T1000 (cell line): ENCODE measurements at places on chromosomes 3 and 15.

- DNase-seq = no peak
These were observed 429.4 kb downstream of the EDEM1 start for GRCh38 chr3:5616873-5617272.

DNA sequence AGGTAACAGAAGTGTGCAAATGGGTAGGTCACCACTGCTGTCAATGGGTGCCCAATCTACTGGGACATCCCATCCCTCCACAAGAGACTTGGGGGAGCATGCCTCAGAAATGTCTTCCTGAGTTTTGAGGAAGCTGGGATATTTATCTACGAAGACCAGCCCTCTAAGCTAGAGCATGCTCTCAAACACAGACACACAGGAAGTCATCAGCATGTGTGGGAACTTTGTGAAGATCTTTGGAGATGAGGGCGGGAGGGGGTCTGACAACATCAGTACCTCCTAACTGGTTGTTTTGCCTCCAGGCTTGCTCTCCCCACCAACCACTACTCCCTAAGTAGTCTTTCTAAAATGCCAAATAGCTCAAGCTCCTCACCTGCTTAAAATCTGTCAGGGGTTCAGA is 3.5 kb upstream of the MEF2A start:
- DNase-seq = no peak

- DNase-seq = no peak
These were observed 7.7 kb downstream of the CXCR6 start for GRCh38 chr3:45950686-45951600.

GRCh38 chr15:45093013-45093412 is 21.0 kb downstream of the DUOX2 start:
- no peak for DNase-seq

- DNase-seq = no peak
These were observed 1.6 kb upstream of the IDH3A start for GRCh38 chr15:78147566-78147965.

DNA sequence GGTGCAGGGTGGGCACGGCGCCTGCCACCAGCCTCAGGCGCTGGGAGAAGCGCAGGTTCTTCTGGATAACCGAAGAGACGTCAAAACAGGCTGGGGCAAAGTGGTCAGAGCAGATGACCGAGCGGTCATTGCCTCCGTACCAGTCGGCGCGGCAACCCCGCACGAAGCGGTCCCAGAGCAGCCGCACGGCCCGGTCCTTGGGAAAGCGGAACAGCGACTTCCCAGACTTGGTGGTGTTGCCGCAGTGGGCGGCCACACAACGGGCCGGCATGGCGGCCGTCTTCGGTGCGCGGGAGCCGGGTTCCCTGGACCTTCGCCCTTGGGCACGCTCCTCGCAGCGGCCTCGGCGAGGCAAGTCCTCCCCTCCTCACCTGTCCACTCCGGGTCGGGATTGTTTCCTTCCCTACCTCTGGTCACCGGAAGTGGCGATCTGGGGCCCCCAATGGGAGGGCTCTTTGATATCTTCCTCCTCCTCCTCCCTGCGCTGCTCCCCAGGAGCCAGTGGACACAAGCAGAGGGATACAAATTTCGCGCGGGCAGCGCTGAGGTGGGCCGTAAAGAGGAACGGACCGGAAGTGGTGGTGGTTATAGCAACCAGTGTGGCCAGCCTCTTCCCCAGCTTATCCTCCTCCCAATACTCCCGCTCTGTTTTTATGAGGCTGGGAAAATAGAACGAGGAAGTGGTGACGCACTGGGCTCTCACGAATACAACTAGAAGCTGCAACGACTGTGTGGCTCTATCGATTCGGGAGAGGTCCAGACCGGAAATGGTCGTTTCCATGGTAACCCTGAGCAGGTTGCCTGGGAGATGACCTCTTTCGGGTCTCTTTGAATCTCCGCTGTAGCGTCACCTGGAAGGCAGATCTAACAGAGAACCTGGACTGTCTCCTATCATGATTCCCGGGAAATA is at the start of the genes LRRC49 and THAP10:
Gene LRRC49, plus strand, starts transcription at position 825 of the 910 bp plus-strand sequence. Its CDS starts 69 bp downstream, at position 894.
Gene THAP10, minus strand, starts transcription at position 432 of the 910 bp plus-strand sequence. Its CDS starts 161 bp downstream, at position 271.
- peak; percentile 92 for DNase-seq

GRCh38 chr15:71630475-71630809 is 179.9 kb upstream of the NR2E3 start:
- DNase-seq = no peak

DNA sequence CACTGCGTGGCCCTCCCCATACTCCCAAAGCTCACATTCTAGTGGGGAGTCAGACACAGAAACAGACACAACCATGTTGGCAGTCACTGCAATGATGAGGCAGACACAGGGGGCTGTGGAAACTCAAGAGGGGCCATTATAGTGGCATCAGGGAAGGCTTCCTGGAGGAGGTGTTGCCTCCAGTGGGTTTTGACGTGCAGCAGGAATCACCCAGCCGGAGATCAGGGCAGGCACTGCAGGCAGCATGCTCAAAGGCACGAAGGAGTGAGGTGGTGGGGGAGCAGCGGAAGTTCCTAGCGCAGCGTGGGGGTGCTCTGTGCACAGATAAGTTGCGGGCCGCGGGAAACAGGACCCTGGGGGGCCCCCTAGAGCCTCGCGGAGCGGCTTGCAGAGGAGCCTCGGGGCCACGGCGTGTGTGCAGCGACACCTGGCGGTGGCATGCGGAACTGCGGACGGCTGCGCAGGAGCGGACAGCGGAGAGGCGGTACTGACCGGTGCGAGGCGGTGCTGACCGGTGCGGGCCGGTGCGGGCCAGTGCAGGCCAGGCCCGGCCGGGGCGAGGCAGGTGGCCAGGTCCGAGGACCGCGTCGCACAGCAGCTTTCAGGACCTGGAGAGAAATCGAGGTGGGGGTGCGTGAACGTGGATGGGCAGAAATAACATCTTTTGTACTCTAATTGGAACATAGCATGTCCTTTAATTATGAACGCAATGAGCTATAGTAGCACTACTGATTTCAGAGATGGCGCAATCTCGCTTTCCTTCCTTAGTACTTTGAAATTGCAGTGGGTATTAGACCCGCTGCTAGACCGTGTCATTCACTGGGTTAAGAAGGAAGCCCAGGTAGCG is 101.5 kb downstream of the FBLN2 start:
- DNase-seq = peak; percentile 60

GRCh38 chr3:183369117-183369516 is 59.3 kb downstream of the MCF2L2 start:
- no peak for DNase-seq

DNA sequence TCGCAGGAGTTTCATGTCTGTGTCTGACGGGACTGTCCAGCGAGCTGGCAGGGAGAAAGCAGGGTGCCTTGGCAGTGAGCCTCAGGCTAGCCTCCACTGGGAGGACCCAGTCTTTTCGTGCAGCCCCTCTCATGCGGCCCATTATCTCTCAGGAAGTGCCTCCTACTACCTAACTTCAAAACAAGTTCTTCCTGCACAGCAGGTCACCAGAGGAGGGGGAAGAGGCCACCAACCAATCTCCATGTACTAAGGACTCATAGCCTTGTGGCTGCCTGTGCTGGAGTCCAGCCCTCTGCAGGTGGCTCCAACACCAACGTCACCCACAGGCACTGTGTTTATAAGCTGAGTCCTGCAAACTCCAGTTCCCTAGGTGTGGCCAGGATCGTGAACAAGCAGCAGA is 4.8 kb downstream of the VIPR1 start:
- no peak for DNase-seq

- no peak for DNase-seq
These were observed 47.4 kb upstream of the MITF start for GRCh38 chr3:69691860-69692259.
